Immature natural killer cell (primary cell): ENCODE measurements at places on chromosomes 12 and 14.
A peak's percentile ranks its signal among the peaks of the same experiment; 100 is the strongest.

GRCh38 chr12:27274706-27275105 lies 30.6 kb downstream of the STK38L start:
- H3K4me1 ChIP-seq, result peaks cover 50% of the 10 kb centered on the region
- H3K4me3 ChIP-seq, result no peak overlapping the region
- peaks cover 7% of the 10 kb centered on the region for H3K36me3 ChIP-seq
- no peaks in the 10 kb centered on the region for H3K27me3 ChIP-seq

DNA sequence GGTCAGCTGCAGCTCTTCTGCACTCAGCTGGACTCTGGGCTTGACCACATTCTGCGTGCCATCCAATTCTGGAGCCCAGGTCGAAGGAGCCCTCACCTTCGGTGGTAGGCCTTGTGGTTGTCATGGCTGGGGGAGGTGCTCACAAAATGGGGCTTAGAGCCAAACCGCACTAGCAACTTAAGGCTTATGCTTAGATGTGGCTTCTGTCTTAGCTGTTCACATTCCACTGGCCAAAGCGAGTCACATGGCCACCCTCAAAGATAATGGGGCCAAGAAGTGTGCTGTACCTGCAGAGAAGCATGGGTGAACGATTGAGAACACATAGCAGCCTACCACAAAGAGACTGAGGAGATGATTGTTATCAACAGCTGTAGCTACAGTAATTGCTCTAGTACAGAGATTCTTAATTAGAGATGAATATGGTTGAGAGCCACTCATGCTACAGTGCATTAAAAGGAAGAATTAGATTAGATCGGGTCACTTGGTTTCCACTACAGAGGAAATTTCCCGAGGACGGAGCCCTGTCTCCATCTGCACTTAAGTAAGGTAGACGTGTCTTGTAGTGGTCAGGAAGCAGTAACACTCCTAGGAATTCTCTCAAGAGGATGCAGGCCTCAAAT lies 334.6 kb upstream of the FKBP4 start:
- H3K36me3 ChIP-seq, result no peaks in the 10 kb centered on the region
- no peak overlapping the region for H3K4me3 ChIP-seq

GRCh38 chr14:94665121-94665520 lies 52.9 kb downstream of the SERPINA3 start:
- H3K27ac ChIP-seq, result no peak overlapping the region
- H3K4me3 ChIP-seq, result no peak overlapping the region
- DNase-seq, result no peak
- peaks cover 5% of the 10 kb centered on the region for H3K27me3 ChIP-seq
- H3K36me3 ChIP-seq, result no peaks in the 10 kb centered on the region

DNA sequence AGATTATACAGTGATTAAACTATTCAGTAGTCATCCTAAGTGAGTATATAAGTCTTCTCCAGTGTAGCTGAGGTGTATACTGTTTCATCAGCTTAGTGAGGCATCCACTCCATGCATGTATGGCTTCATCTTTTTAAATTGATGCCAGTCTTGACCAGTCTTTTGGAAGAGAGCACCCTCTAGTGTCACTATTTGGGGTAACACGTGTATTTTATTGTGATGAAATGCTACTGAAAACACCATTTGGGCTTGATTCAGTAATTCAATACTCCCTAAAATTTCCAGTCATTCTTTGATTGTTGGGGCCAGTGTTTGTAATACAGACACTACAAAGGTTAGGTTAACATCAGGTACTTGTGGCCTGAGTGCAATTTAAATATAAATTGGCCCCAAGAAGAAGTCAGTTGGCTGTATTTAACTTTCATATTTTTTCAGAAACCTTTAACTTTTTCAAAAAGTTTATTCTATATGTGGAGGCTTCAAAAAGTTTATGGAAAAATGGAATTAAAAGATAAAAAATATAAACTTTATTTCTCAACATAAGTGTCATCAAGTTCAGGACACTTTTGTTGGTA lies 35.3 kb downstream of the MIPOL1 start:
- no peak overlapping the region for H3K4me3 ChIP-seq
- peaks cover 2% of the 10 kb centered on the region for H3K27me3 ChIP-seq
- H3K36me3 ChIP-seq, result no peaks in the 10 kb centered on the region
- no peak for DNase-seq
- no peak overlapping the region for H3K27ac ChIP-seq
- H3K4me1 ChIP-seq, result no peaks in the 10 kb centered on the region

DNA sequence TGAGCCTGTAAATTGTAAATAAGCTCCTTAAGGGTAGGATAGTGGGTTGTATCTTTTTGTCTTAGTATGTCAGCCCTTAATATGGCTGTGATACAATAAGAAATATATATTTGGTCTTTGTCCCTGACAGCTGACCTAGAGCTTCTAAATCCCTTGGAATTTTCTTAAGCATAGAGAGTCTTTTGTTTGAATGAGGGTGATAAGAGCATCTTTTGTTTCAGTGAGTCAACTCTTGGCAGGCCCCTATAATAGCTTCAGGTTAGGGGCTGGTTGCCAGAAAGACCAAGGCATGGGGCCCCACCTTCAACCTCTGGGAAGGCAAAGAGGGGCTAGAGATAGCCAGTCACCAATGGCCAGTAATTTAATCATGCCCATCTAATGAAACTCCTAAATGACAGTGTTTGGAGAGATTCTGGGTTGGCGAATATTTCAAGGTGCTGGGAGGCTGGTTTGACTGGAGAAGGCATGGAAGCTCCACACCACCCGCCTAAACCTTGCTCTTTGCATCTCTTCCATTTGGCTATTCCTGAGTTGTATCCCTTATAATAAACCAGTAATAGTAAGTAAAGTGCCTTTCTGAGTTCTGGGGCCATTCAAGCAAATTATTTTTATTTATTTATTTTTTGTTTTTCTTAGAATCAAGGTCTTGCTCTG lies 10.5 kb downstream of the PALS1 start:
- no peaks in the 10 kb centered on the region for H3K36me3 ChIP-seq
- no peak overlapping the region for H3K27ac ChIP-seq
- H3K4me3 ChIP-seq, result no peak overlapping the region
- no peaks in the 10 kb centered on the region for H3K4me1 ChIP-seq
- no peaks in the 10 kb centered on the region for H3K27me3 ChIP-seq

GRCh38 chr14:64926398-64926995 lies 12.2 kb downstream of the CHURC1 start:
- H3K36me3 ChIP-seq, result peaks cover 28% of the 10 kb centered on the region
- no peak for DNase-seq
- H3K4me3 ChIP-seq, result no peak overlapping the region
- H3K4me1 ChIP-seq, result peaks cover 29% of the 10 kb centered on the region
- peak overlapping the region; percentile 27 for H3K27ac ChIP-seq

GRCh38 chr12:93626160-93626559 lies 51.0 kb upstream of the CRADD start:
- no peaks in the 10 kb centered on the region for H3K36me3 ChIP-seq
- no peak for DNase-seq
- no peaks in the 10 kb centered on the region for H3K4me1 ChIP-seq
- H3K4me3 ChIP-seq, result no peak overlapping the region
- no peak overlapping the region for H3K27ac ChIP-seq
- no peaks in the 10 kb centered on the region for H3K27me3 ChIP-seq

- H3K4me3 ChIP-seq, result no peak overlapping the region
- H3K36me3 ChIP-seq, result no peaks in the 10 kb centered on the region
- H3K4me1 ChIP-seq, result no peaks in the 10 kb centered on the region
- H3K27ac ChIP-seq, result no peak overlapping the region
- no peaks in the 10 kb centered on the region for H3K27me3 ChIP-seq
- no peak for DNase-seq
Measured at GRCh38 chr14:90781344-90781761, 34.9 kb downstream of the TTC7B start.

DNA sequence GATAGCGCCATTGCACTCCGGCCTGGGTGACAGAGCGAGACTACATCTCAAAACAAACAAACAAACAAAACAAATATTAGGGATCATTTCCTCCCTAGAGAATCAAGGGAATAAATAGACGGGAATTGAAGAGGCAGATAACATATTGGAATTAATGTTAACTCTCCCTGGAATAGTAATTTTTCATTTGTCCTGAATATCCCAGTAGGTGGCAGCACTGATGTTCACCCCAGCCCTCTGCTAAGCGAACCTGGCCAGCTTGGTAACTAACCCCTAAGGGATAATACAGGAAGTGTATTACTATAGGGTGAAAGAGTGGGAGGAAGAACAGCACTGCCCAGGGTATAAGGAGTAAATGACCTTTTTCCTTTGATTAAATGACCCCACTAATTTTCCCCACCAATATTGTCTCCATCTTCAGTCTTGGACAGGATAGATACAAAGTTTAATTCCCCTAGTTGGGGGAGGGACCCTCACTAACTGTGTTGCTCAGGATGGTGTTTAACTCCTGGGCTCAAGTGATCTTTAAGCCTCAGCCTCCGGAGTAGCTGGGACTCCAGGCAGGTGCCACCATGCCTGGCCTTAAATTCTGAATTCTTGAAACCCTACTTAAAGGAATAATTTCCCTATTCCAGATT lies 40.5 kb downstream of the SLC2A14 start:
- no peak overlapping the region for H3K27ac ChIP-seq
- peaks cover 4% of the 10 kb centered on the region for H3K27me3 ChIP-seq
- no peaks in the 10 kb centered on the region for H3K4me1 ChIP-seq
- no peaks in the 10 kb centered on the region for H3K36me3 ChIP-seq

DNA sequence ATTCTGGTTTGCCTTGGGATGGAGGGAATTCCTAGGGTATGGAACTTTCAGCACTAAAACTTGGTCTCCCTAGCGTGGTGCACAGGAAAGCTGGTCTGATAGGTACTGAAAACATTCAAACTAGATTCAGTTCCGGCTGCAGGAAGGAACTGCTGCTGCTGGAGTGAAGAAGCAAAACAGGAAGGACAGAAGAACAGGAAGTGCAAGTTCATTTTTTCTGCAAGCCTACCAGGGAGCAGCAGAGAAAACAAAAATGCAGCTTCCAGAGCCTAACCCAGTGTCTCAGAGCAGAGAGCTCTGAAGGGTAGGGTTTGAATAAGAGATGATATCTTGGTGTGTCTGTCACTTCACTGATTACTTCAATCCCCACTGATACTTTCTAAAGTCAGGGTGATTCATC lies 165.2 kb downstream of the VRK1 start:
- H3K27ac ChIP-seq, result peak overlapping the region; percentile 88
- peak overlapping the region; percentile 68 for H3K4me3 ChIP-seq
- DNase-seq, result peak; percentile 7
- H3K4me1 ChIP-seq, result peaks cover 29% of the 10 kb centered on the region
- H3K36me3 ChIP-seq, result peaks cover 9% of the 10 kb centered on the region
- peaks cover 2% of the 10 kb centered on the region for H3K27me3 ChIP-seq

DNA sequence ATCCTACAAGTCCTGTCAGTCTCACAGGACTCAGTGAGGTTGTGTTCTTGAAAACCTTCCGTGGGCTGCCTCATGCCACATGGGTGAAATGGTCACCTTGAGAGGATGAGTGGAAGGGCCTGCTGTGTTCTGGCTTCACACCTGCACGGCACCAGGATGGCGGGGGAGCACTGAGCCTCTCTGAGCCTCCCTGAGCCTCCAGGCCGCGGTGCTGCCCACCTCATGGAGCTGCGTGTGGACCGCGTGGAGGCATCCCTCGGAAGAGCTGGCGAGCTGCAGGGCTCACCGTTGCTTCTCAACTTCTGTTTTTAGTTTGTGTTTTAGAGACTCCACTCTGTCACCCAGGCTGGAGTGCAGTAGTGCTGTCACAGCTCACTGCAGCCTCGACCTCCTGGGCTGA lies 56.2 kb downstream of the TEAD4 start:
- H3K36me3 ChIP-seq, result no peaks in the 10 kb centered on the region
- H3K27me3 ChIP-seq, result peaks cover 2% of the 10 kb centered on the region
- H3K27ac ChIP-seq, result no peak overlapping the region
- no peaks in the 10 kb centered on the region for H3K4me1 ChIP-seq
- H3K4me3 ChIP-seq, result no peak overlapping the region
- DNase-seq, result no peak

DNA sequence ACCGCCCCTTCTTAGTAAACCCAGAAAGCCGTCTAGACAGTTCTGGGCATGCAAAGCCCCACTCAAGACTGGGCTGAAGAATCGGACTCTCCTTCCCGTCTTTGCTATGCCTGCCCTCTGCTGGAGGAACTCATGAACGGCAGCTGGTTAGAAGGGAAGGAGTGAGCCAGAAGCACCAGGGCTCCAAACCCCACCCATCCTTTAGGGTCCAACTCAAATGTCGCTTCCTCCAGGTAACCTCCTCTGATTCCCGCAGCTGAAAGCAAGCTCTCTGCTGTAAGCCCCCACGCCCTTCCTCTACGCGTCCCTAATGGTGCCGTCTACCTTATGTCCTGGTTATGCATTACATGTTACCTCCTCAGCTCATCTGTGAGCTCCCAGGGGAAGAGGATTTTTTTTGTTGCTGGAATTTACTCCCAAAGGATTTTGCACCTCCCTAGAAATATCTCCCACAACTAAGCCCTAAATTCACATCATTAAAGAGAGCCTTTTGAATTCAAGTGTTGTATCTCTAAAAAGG lies 59.0 kb upstream of the SCN8A start:
- peak; percentile 67 for DNase-seq
- H3K27me3 ChIP-seq, result peaks cover 7% of the 10 kb centered on the region
- H3K36me3 ChIP-seq, result no peaks in the 10 kb centered on the region

DNA sequence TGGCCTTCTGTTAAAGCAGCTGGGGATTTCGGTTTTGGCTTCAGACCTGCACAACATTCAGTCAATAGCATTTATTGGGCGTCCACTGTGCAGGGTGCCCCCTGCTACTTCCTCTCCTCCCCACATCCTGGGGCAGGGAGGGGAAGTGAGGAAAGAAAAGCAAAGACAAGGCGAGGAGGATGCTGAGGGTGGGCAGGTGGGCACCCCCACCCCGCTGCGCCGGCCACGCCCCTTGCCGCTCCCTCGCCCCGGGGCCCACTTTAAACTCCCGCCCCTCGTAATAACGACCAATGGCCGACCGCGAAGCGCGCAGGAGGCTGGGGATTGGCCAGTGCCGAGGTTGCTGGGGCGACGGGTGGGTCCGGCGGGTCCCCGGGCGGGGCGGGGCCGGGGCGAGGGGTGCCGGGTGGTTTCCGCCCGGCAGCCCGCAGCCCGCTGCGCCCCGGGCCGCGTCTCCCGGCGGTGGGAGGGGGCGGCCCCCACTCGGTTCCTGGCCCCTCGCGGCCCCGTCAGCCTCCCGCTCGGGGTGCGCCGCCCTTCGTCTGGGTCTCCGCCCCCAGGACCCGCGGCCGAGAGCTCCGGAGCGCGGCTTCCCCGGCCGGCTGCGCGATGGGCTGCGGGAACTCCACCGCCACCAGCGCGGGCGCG lies at the start of gene C12orf75:
Gene C12orf75, plus strand, starts transcription at position 409 of the 648 bp plus-strand sequence. Its CDS starts 201 bp downstream, at position 610.
- peak within 1 kb of the TSS; percentile 89 for H3K27ac ChIP-seq
- H3K27me3 ChIP-seq, result peaks cover 3% of the 10 kb centered on the region
- H3K4me1 ChIP-seq, result peaks cover 89% of the 10 kb centered on the region
- peak within 1 kb of the TSS; percentile 91 for H3K4me3 ChIP-seq
- no peaks in the 10 kb centered on the region for H3K36me3 ChIP-seq
- DNase-seq, result peak; percentile 89

DNA sequence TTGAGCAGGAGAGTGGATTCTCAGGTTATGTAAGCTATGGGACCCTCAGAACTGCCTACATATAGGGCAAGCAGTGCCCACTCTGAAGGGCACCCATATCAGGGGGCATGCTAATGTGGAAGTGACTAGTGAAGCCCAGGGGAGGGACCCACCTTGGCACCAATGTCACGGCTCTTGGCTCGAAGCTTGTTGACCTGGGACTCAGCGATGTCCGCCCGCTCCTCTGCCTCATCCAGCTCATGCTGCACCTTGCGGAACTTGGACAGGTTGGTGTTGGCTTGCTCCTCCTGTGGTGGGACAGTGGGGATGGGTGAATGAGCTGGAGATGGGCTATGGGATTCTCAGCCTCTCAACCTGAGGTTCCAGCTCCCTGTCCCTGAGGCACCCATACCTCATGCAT lies 5.4 kb downstream of the CMTM5 start:
- no peak for DNase-seq
- no peak overlapping the region for H3K4me3 ChIP-seq
- no peaks in the 10 kb centered on the region for H3K4me1 ChIP-seq
- no peaks in the 10 kb centered on the region for H3K36me3 ChIP-seq
